ENCODE measurements at places on chromosomes 1 and 21.

DNA sequence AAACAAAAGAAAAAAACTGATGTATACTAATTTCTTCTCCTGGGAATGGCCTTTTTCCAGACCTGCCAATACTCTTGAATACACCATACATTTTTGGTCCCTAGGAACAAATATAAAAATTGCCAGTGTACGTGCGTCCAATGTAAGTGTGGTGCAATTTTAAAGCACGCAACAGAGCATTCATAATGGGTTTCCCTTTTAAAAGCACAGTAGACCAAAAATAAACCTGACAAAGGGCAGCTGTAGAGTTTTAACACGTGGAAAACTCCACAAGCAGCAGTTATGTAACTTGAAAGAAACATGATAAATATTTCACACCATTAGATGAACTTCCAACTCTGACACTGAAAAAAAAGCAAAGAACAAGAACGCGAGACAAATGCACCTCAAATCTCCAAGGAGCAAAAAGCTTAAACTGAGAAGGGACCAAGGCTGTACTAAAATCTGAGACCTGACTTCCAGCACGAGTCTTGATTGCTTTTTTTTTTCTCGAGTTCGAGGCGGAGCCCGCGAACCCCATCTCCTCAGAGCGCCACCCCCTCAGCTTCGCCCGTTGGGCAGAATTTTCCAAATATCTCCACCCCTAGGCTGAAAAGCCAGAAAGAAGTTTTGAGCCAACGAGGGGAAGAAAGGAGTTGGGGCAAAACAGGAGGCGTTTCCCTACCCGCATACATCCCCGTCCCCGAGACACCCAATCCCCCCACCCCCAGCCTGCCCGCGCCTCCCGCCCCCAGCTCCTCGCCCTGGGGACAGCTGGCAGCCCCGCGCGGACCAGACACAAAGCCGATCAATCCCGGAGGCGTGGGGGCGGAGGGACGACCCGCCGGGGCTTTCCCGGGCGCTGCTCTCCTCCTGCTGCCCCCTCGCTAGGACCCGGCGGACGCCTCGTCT is at the start of gene JAM2:
Gene JAM2, plus strand, starts transcription at position 599 of the 891 bp plus-strand sequence. CDS start 564 bp downstream, outside the sequence.
- DNase-seq: peak; percentile 26

GRCh38 chr1:195053478-195053877 is 1554.8 kb downstream of the KCNT2 start:
- DNase-seq: no peak

GRCh38 chr1:89955311-89956205 is 39.4 kb upstream of the ZNF326 start:
- no peak for DNase-seq

DNA sequence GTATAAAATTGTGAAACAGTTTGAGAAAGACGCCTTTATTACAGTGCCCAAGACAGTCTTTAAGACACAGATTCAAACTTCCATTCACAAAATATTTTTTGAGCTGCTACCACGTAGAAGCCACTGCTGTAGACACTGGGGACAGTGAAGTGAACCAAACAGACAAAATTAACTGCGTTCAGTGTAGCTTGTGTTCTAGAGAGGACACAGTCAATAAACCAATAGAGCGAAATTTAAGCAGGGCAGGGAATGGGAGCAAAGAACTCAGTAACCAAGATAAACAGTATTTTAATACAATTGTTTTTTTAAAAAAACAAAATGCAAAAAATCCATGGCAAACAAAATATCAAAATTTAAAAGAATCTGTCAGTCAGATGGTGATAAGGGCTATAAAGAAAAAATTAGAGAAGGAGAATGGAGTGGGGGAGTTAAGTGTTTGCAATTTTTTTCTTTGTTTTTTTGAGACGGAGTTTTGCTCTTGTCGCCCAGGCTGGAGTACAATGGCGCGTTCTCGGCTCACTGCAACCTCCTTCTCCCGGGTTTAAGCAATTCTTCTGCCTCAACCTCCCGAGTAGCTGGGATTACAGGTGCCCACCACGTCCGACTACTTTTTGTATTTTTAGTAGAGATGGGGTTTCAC is 719 bp upstream of the PARS2 start:
- DNase-seq: no peak

Measured in T-helper 1 cell (primary cell).